ENCODE measurements at places on chromosomes 2 and 18.

DNA sequence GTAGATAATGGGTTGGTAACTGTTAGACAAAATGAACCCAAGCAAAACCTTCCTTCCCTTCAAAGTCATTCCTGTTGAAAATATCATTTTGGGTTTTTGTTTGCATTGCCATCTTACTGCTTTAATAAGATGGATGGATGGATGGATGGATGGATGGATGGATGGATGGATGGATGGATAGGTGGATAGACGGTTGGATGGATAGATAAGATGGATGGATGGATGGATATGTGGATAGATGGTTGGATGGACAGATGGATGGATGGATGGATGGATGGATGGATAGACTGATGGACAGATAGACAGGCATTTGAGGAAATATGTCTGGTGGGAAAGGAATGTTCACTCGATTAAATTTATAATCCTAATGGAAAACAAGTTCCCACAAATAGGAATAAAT lies 133.2 kb downstream of the COL4A4 start:
- no peak for DNase-seq

- DNase-seq, result no peak
These were observed 250.9 kb downstream of the LRRTM4 start for GRCh38 chr2:77271262-77271661.

- DNase-seq, result no peak
These were observed 111.8 kb downstream of the HDAC4 start for GRCh38 chr2:239288951-239289511.

GRCh38 chr2:212914392-212914791 lies 237.0 kb downstream of the IKZF2 start:
- no peak for DNase-seq

- no peak for DNase-seq
These were observed 276.7 kb downstream of the DSEL start for GRCh38 chr18:67239826-67240225.

DNA sequence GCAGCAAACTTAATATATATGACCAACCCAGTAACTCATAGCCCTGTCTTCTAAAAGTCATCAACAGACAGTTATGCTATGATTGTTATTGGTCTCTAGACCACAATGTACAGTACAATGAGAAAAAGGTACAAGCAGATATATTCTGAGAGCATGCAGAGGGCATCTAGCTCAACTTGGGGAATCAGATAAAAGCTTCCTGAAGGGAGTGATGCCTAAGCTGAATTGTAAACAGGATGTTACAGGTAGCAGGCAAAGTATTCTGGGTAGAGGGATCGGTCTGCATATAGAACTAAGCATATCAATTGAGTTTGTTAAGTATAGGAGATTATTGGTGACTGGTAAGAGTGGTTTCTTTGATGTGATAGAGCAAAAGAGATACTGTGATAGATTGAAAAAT lies 30.3 kb downstream of the ME2 start:
- no peak for DNase-seq

DNA sequence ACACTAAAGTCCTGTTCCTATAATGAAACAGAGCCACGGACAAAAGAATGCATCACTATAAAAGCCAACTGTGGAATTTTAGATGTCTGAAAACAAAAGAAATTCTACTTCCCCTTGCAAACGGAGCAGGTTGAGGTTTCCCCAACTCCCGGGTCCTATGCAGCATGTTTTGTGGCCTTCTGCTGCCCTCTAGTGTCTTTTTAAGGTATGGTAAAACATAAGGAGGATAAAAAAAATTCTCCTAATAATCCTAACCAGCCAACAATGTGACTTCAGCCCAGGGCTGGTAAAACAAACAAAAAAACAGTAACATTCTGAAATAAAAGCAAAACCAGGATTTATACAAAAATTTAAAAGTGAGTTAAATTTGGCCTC lies 539.5 kb downstream of the NRXN1 start:
- DNase-seq, result no peak

DNA sequence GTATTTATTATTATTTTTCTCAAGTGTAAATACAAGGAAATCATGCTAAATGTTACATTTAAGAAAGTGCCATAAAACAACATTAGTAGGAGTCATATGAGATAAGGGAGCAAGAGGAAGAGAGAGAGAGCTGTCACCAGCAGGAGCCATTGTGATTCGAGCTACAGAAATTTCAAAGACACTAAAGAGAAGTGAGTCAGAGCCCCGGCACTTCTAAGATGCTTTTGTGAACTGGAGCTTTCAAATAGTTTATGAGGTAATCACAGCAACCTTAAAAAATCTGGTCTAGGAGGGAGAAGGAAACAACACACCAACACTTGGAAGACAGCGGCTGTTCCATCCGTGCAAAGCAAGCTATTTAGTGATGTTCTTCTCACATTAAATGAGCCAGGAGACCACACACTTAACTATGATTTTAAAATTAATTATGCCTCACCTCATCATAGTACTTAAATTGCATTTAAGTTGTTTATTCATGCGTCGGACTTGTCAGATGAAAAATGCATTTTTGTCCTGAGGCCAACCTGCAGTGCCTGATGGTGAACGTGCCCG lies 382.7 kb upstream of the SALL3 start:
- DNase-seq, result peak; percentile 20

DNA sequence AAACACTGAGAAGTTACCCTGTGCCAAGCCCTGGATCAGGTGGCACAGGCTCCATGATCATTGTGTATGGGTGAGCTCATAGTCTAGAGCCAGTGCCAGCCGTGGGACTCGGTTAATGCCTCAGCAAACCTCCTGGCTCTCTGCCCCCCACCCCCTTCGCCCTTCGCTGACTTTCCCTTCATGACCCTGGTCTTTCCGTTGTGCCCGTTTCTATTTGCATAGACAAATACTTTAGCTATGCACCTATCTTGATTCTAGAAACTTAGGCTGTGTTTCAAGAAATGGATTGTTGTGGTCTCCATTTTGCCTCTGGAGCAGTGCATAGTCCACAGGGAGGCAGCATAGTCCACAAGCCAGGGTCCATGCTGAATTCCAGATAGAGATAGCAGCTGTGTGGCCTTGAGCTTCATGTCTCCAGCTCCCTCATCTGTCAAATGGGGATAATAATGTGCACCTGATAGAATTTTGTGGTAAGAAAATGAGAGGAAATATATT lies 44.8 kb upstream of the KDM3A start:
- DNase-seq, result no peak

GRCh38 chr2:75155115-75155514 lies 44.2 kb downstream of the TACR1 start:
- no peak for DNase-seq

DNA sequence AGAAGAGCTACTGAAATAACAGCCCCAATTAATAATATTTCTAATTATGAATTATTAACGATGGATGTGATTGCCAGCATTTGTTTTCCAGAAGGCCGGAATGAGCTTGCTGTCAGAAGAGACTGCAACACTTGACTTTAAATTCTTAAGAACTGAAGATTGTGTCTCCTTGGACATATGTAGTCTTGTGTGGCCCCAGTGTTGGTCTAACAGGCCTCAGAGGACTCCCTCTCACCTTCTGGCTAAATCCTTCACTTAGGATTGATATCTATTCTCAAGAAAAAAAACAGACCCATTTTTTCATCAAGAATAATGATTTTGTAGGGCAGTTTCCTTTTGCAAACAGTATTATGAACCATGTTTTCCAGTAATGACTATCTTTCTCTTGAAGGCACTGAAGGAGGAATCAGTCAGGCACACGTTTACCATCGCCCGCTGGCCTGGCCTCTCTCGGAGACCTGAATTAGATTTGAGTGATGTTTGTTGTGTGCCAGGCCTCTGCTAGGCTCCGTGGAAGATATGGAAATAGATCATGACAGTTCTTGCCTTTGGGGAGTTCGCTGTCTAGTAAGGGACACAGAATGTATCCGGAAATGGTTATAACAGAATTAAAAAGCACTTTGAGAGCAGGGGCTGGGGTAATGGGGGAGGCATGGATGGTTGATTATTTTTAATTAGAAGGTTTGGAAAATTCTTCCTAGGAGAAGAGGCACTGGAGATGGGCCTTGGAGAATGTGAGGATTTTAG lies 258.0 kb downstream of the MYCN start:
- no peak for DNase-seq

GRCh38 chr2:197708331-197708730 lies 3.2 kb downstream of the MARS2 start:
- DNase-seq, result no peak

- DNase-seq, result no peak
These were observed 17.2 kb upstream of the TNP1 start for GRCh38 chr2:216877085-216877484.

GRCh38 chr18:45671321-45671720 lies 52.7 kb upstream of the SLC14A1 start:
- no peak for DNase-seq

- no peak for DNase-seq
These were observed 79.8 kb upstream of the PDE1A start for GRCh38 chr2:182506606-182507005.

DNA sequence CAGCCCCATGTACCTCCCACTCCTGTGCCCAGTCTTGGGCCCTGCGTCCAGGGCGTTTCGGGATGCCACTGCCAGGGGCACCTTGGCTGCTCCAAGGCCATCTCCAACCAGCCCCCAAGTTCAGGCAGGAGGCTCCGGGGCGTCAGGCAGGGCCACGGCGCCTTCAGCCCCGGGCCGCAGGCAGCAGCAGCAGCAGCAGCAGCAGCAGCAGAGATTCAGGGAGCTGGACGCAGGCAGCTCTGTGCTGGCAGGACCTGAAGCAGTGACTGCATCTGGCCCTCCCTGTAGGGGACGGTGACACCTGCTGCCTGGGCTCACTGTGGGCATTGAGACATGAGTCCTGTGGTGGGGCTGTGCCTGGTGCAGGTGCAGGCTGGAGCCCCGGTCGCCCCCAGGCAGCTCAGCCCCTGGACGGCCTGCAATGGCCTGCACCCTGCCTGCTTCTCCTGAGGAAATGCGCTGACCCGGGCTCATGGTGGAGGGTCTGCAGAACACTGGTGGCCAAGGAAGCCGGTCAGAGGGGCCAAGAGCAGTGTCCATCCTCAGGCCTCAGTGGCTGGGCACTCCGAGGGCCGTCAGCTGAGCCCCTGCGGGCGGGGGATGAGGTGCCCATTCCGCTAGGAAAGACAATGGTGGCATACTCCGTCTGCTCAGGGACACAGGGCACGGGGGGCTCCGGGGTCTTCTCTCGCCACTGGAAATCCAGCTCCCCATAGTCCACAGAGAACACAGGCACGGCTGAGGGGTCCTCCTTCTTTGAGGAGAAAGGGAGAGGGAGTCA lies 8.0 kb downstream of the PDCD1 start:
- no peak for DNase-seq

DNA sequence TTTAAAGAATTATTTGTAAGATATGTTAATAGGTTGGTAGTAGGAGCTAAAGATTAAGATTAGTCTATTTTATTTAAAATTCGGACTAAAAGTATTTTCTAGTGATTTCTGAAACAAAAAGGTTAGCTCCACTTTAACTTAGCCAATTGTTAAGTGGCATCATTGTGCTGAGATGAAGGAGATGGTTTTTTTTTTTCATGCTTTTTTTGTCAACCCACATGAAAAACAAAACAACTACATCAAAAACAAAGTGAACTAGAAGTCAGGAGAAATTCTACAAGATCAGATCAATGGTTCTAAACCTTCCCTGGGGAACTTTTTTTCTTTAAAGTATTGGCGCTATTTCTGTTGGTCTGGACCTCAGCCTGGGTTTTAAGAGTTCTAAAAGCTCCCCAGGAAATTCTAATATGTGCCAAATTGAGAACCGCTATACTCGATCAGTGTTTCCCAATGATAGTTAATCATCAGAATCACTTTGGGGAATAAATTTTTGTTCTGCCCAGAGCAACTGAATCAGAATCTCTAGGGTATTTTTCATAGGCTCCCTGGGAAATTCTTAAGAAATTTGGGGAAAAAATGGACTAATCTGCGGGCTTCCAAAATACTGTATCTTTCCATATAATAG lies 2.3 kb downstream of the ZC3H6 start:
- no peak for DNase-seq

DNA sequence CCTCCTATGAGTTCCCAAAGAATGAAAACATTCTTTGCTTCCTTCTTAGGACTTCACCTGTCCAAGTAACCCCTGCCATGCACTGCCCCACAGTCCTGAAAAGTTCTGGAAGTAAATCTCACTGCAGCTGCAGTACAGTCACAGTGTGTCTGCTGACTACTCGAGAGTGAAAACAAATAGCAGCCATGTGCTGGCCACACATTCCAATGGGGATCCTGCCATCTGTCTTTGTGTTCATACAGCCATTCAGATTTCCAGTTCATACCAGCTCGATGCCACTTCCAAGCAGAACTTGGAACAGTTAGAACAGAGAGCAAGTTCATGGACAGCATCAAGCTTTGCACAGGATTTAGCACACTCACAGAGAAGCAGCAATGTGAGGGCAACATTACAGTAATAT lies 629.9 kb upstream of the ACVR2A start:
- DNase-seq, result no peak

- no peak for DNase-seq
These were observed 81.3 kb downstream of the STRADB start for GRCh38 chr2:201532686-201533304.

GRCh38 chr2:223929571-223930102 lies 15.5 kb downstream of the WDFY1 start:
- DNase-seq, result no peak

DNA sequence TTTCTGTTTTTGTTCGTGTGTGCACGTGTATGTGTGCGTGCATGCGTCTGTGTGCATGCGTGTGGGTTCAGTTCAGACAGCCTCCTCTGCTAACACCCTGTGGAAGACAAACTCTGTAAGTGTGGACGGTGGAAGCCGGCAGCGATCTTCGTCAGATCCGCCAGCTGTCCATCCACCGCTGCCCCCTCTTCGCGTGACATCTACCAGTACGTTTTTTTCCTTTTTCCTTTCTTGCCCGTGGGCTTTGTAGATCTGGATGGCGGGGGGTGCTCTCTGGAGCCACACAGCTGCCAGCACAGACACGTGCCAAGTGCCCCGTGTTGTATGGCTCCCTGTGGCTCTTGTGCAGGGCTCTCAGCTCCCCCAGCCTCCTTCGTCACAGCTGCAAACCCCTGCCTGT lies 32.3 kb downstream of the ITGB1BP1 start:
- DNase-seq, result no peak

GRCh38 chr2:133591164-133591563 lies 22.9 kb upstream of the NCKAP5 start:
- no peak for DNase-seq

DNA sequence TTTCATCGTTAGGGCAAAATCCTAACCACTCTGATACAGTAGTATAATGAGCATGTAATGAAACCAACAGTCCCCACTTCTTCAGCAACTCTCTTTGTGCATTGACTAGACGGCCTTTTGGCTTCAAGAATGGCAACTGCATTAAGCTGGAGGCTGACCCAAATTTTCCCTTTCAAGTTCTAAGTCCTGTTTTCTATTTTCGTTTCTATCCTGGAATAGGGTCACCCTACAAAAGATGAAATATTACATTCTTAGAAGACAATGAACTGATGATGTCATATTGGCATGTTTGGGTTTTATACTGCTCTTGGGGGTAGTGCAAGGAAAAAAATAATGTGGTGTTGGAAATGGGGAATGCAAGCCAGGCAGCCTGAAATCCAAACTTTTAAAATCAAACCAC lies 254.4 kb downstream of the ETAA1 start:
- DNase-seq, result no peak

DNA sequence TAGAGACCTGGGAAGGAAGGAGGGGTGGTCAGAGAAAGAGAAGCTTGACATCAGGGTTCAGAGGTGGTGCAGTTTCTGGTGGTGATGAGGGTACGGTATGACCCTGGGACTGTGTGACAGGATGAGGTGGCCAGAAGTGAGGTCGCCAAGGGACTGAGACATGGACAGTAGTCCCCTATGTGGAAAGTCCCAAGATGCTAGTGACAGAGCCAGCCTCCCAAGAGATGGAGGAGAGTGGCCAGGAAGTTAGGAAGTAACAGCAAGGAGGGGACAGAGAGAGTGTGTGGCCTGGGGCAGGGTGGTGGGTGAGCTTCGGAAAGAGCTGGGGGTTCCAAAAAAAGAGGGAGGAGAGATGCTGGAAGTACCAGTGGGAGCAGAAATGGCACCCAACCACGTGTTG lies 66.0 kb downstream of the SMAD7 start:
- DNase-seq, result no peak
